ENCODE measurements at places on chromosomes 1 and 21. TPM values are rescaled to one million over a fixed set of nuclear protein-coding genes. Genes with fewer than 3 reads are reported as not detected.

SPRR1A gene
- not detected for polyA plus RNA-seq

RHOU gene
- 23.5 TPM for polyA plus RNA-seq

COL8A2 gene
- polyA plus RNA-seq = 14.5 TPM

- peak; percentile 49 for DNase-seq
These were observed 37.4 kb upstream of the SLC30A1 start for GRCh38 chr1:211616231-211616964.

- DNase-seq = no peak
These were observed 36.6 kb downstream of the HUNK start for GRCh38 chr21:31909153-31910073.

DNA sequence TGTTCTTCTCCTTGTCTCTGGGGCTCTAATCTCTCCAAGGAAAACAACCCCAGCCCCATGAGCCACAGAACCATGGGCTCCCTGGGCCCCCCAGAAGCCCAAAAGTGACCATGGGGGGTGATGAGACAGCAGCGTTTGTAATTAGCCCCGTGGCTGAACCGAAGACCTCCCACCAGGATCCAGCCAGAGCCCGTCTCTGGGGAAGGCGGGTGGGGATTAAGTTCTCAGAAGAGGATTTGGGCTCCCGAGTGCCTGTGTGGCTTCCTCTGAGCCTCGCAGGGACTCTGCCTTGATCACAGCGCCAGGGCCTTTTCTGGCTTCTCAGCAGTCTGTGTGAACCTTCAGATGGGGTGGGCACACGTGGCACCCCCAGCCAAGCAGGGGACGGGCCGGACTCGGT lies 77.0 kb downstream of the ALPL start:
- DNase-seq = no peak

DNA sequence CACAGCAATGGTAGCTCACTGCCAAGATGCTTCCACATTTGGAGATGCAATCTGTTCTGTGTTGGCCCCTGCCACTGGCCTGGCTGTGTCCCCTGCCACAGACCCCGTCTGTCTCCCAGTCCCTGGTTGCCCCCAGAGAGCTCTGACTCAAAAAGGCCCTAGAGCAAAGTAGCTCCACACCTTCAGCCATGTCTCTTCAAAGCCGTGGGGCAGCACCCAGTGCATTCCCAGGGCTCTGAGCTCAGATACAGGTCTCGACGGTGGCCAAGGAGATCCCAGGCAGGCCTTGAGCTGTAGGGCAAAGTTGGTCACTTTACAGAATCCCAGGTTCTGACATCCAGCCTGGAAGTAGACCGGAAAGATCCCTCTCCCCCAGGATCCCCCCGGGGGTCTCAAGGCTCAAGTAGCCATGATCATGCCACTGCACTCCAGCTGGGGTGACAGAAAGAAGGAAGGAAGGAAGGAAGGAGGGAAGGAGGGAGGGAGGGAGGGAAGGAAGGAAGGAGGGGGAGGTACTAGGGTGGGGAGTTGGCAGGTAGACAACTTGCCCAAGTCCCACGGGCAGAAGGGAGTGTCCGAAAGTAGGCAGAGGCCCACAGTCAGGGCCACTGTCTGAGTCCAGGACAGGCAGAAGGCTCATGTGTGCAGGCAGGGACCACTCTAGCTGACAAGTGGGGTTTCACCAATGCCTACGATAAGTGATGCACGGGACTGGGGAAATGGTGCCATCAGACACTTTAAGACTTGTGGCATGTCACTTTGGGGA lies 4.8 kb upstream of the ARF1 start:
- no peak for DNase-seq

DNA sequence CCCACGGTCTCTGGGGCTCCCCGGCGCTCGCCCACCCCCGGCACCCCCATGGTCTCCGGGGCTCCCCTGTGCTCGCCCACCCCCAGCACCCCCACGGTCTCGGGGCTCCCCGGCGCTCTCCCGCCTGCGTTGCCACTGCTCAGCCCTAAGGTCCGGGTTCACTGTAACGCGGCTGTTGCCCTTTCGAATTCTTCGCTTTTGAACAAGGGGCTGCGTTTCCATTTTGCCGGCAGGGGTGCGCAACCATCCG lies 5.2 kb upstream of the FTCD start:
- DNase-seq = no peak

All from muscle of arm (tissue), 14 donors.